K562 (cell line): ENCODE measurements at places on chromosomes 16 and 17. TPM values are rescaled to one million over a fixed set of nuclear protein-coding genes. Genes with fewer than 3 reads are reported as not detected.

Gene P2RX5
- 0.49 and 1.2 TPM in 2 replicates for polyA plus RNA-seq

Gene ASPHD1
- 0.32 and 0.70 TPM in 2 replicates for polyA plus RNA-seq

Gene SLC38A8
- polyA plus RNA-seq: 0.28 TPM in 1 of 2 replicates, not detected in the other

Gene CSH1
- not detected in 2 replicates for polyA plus RNA-seq

Gene IGSF6
- polyA plus RNA-seq: not detected in 2 replicates

Gene TBC1D3
- polyA plus RNA-seq: 1.2 and 1.5 TPM in 2 replicates

Gene KRTAP3-1
- not detected in 2 replicates for polyA plus RNA-seq

Gene TVP23A
- polyA plus RNA-seq: 0.12 TPM in 1 of 2 replicates, not detected in the other

DNA sequence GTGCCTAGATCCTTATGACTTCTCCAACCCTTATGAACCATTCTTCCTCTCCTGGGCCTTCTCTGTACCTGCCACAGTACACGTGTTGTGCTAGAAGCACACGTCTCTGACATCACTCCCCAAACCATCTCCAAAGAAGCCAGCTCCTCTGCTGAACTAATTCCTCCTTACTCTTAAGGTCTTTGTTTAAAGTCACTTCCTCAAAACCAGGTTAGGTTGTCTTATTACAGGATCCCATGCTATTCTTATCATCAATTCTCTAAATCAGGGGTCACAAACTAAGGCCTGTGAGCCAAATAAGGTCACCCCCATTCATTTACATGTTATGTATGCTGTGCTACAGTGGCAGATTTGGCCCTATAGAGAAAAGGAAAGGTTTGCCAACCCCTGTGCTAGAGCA, 4.0 kb downstream of the SUPT6H start:
- DNase-seq: no peak

DNA sequence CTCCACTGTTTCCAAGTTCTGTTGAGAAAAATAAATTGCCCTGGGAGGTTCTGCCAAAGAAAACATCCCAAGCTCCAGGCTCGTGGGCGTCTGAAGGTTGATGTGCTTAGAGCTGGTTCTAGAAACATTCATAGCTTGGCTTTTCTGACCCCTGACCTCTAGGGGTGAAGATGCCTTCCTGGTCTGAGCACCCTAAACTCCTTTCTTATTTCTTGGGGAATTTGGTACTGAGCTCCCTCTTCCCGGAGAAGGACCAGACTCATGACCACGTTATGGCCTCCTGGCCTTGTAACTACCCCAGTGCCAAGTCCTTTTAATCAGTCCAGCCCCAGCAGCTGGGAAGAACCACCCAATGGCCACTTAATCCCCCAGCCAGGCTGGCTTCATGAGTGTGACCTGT, 66.4 kb downstream of the MYH11 start:
- DNase-seq: no peak

DNA sequence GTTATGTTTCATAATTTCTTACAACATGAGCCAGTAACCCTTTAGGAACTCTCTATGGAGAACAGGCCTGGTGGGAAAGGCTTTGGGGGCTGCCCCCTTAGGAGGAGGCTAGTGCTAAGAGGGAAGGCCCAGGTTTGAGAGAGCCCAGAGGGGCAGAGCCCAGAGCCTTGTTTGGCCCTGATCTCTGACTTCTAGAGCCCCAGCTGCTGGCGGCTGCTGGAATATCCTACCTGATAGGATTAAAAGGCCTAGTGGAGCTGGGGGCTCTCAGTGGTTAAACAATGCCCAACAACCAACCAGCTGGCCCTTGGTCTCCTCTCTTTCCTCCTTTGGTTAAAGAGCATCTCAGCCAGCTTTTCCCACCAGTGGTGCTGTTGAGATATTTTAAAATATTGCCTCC, 54.1 kb downstream of the IGF2BP1 start:
- DNase-seq: no peak

GRCh38 chr16:27498031-27498825, 51.5 kb downstream of the GTF3C1 start:
- no peak for DNase-seq

DNA sequence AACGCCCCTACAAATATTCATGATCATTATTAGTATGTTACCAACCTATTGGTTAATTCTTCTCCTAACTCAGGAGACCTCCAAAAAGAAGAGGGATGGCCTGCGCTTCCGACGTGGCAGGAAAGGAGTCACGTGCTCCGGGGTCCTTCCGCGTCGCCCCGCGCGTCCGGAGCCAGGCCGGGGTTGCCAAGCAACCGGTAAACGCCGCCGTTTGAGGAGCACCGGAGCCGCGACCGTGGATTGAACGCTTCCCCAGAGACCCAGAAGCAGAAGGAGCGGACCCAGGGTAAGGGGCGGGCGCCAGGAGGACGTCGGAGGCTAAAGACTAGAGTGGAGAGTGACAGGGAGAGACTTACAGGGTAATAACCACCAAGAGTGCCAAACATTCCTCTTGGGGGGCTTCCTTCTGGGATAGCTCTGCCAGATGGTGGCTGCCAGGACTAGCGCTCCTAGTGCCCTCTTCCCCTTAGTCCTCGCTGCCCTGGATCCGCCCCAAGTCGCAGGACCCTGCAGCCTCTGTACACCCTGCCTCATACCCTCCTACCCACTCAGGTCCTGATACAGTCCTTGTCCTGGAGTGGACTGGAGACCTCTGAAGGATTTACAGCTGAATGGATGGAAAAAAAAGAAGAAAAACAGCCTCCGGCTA, at the start of gene DNAI2:
Gene DNAI2 (plus strand): TSS at position 175 of the 649 bp plus-strand sequence. CDS start 7,584 bp downstream, outside the sequence.
- DNase-seq: peak; percentile 49

GRCh38 chr16:15856182-15856581, 646 bp downstream of the MYH11 start:
- no peak for DNase-seq

- DNase-seq: no peak
These were observed 242.4 kb upstream of the SALL1 start for GRCh38 chr16:51393381-51394005.

DNA sequence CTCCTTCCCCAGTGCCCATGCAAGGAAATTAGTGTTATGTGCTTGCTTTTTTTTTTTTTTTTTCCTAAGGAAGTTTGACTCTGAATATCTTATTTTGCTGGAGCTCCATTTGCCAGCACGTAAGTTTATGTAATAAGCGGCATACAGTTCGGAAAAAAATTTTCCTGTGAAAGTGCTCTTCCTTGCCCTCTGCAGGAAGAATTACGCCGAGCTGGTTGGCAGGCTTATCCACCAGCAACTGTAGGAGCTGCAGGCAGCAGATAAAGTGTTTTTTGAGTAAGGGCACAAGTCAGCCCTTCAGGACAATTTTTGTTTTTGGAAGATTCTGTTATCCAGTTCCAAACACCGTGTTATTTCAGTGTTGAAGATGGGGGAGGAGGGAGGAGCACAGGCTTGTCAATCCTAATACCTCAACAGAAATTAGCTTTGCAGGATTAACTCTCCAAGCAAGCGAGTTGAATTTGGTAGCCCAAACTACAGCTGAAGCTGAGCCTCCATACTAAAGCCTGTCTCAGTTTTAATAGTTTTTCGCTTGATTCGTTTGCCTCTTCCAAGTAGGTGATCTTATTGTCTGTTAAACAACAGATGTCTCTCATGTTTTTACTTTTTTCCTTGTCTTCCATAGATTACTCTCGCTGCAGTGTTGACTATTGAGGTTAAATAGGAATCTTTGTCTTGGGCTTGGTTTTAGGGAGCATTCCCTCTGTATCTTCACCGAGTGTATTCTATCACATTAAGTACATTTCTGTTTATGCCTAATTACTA, 1.1 kb downstream of the SPECC1 start:
- peak; percentile 59 for DNase-seq

GRCh38 chr17:325270-326009, 27.2 kb downstream of the RPH3AL start:
- no peak for DNase-seq

DNA sequence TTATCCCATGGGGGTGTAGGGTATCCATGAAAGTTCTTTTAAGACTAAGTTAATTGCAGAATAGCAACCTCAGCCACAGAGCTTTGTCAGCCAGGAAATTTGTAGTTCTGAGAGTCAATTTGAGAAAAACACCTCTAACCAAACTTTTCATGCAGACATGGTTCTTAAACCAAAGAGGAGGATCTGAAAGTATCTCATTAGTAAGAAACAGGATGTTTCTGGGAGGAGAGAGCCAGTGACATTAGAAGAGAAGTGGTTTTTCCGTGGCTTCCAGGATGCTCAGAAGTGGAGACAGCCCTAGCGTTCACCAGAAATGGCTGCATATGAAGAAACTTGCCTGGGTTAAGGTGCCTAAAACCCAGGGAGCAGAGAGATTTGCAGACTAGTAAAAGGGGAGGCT, 7.9 kb downstream of the GNAO1 start:
- DNase-seq: no peak

- no peak for DNase-seq
These were observed 7.3 kb downstream of the HSD11B2 start for GRCh38 chr16:67438098-67438791.

DNA sequence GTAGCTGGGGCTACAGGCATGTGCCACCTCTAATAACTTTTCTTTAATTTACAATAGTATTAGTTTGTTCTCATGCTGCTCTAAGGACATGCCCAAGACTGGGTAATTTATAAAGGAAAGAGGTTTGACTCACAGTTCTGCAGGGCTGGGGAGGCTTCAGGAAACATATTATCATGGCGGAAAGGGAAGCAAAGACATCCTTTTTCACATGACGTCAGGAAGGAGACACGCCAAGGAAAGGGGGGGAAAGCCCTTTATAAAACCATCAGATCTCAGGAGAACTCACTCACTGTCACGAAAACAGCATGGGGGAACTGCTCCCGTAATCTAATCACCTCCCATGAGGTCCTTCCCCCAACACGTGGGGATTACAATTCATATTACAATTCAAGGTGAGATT, 18.3 kb downstream of the IL4R start:
- no peak for DNase-seq

DNA sequence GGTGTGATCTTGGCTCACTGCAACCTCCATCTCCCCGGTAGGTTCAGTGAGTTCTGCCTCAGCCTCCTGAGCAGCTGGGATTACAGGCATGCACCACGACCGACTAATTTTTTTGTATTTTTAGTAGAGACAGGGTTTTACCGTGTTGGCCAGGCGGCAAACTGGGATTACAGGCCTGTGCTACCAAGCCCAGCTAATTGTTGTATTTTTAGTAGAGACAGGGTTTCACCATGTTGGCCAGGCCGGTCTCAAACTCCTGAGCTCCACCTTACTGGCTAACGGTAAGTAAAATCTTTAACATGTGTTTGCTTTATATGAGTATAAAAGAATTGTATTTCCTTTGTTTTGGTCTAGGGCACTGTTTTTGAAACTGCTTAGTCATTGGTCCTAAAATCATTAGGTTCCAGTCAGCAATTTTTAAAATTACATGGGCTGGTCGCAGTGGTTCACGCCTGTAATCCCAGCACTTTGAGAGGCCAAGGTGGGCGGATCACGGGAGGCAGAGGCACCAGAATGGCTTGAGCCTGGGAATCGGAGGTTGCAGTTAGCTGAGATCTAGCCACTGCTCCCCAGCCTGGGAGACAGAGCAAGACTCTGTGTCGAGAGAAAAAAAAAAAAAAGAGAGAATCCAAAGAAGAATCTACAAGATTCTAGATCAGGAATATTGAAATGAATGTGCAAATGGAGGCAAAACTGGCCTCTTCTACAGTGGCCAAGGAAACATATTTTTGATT, 3.6 kb downstream of the FLYWCH1 start:
- DNase-seq: no peak

DNA sequence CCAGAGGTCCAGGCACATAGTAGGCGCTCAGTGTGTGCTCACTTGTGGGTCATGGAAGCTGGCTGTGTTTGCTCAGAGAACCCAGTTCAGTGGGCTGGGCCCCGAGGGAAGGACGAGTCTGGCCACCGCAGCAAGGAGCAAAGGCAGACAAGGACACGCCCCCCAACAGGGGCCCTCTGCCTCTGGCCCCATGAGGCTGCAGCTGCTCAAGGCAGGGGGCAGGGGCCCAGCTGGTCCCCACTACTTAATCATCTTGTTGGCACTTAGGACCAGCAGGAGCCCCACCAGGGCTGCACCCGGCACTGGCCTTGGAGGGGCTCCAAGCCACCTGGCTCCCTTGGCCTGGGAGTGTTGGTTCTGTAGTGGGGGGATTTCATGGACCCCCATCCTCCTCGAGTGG, 16.1 kb downstream of the KCNJ12 start:
- no peak for DNase-seq

GRCh38 chr17:38751144-38751807, 1.3 kb upstream of the PSMB3 start:
- DNase-seq: no peak

DNA sequence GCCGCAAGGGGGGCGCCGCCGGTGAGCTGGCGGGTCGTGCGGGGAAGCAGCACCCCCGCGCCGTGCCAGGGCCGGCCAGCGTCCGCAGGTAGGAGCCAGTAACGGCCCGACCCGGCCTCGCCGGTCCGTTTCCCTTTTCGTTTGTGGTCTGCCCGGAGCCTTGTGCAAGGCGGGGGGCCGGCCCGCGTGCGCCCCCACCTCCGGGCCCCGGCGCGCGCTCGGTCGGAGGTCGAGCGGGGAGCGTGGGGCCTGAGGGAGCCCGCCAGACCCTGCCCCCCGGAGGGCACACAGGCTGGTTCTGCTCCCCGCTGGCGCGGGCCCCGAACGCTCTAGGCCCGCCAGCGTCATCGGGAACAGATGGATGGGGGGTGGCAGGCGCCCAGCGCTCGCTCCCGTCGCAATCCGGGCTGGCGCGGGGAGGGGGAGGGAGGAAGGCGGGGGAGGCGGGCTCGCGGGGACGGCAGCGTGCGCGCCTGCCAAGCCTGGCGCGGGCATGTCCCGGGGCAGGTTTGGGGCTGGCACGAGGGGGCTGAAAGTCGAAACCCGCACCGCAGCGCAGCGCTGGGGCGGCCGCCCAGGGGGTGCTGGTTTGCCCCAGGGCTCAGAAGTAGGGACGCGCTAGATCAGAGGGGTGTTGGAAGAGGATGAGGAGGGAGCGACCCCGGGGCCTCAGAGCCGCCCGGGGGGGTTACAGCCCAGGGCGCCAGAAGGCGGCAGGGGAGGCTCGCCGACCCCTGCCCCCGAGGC, 1.5 kb upstream of the GSE1 start:
- peak; percentile 75 for DNase-seq

- DNase-seq: no peak
These were observed 3.3 kb downstream of the TOX3 start for GRCh38 chr16:52543654-52544053.

DNA sequence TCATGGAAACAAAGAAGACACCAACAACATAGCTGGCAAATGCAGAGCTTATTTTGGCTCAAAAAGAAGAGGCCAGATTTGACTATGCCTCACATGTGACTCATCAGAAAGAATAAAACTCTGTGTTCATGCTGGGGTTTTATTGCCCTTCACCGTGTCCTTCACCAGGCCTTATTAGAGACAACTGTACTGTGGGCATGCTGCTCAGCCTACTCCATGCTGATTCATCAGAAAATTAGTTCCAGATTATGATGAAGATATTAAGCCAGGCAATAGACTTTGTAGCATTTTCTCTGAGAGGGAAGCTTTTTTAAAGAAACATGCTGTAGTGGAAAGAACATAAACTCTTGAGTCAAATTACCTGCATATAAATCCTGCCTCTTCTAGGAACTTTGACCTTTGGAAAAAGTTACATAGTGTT, 89.8 kb downstream of the CYB561 start:
- no peak for DNase-seq

DNA sequence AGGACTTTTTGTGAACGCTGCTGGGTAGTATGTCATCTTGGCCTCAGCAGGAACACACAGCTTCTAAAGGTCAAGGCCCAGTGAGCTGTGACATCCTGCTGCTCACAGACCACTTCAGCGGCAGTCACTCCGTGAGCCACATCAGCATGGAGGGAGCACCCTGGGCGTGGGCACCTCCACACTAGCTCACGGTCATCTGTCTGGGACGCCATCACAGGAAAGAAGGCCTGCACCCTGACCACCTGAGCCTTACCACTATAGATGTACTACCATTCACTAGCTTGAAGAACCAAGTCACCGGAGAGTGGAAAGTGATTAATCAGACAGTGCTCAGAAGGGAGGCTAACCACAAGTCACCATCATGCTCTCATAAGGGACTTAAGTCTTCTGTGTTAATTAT, 3.3 kb downstream of the AXIN1 start:
- DNase-seq: no peak

GRCh38 chr16:61654962-61655361, 381.3 kb downstream of the CDH8 start:
- DNase-seq: no peak
